ENCODE measurements at places on chromosomes 16 and 17.

DNA sequence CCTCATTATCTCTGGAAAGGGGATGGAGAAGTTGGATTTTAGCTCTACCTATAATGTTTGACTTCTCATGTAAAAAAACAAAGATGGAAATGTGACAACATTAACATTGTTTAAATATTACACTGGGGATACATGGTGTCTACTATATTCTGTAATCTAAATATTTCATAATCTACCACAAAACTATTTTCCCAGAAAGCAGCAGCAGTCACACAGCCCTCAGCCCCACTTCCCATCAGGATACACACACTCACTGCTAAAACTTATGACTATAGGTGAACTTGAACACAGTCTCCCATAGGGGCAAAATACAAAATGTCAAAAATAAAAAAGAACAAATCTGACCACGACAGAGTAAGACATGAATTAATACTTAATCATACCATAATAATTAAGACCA lies 95.7 kb downstream of the KANSL1 start:
- DNase-seq, result no peak

DNA sequence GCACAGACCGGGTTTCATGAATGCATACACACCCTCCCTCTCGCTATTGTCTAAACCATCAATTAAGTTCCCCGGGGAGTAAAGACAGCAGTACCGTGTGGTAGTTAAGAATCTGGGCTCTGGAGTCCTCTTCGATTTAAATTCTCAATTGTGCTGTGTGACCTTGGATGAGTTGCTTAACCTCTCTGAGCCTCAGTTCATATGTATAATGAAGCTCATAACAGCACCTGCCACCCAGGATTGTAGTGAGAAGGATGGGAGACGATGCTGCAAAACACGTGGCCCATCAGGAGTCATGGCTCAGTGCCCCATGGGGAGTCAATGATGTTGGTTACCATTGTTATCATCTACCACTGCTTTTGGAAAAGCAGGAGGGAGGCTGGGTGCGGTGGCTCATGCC lies 34.5 kb upstream of the KDM8 start:
- no peak for DNase-seq

DNA sequence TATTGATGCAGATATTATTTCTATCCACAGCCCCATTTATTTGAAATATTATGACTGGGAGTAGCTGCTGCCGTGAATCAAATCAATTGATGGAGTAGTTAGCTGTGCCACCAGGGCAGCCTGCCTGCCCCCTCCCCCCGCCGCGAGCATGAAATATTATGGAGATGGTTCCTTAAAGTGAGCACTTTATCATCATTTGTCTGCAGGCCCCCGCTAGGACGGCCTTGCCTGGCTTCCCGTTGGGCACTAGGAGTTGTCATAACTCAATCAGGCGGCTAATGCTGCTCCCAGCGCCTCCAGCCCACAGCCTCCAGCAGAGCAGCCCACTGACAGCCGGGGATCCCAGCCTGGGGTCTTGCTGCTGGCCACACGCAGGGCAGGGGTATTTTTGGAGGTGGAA lies 173.9 kb downstream of the SALL1 start:
- DNase-seq, result no peak

DNA sequence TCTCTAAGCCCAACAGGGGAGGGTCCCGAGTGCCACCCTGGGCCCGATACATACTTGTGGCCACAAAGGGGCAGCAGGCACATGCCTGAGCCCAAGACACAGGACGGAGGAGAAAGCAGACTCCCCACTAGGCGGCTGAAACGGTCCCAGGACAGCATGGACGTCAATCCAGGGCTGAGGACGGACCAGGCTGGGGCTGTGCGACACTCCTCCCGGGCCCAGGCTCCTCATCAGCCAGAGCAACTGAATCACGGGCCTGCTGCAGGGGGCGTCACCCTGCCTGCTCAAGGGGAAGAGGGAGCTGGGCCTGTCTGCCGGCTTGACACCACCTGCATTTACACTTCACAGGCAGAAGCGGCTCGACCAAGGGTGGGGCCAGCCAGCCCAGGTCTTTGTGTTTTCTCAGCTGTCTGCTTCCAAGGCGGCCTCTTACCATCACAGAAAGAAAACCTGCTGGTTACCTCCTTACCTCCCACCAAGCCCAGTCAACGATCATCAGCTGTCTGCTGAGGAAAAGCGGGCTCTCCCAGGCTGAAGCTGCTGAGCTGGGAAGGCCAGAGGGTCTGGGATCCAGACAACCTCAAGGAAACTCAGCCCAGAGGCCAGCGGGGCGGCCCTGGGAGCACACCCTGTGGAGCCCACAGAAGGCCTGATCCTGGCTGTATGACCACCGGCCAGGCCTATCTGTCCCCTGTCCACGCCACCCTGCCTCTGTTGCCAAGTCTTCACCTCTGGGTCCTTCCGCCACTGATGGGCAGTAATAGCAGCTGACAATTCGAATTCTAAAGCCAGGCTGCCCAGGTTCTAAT lies 26.4 kb downstream of the KIFC3 start:
- no peak for DNase-seq
